ENCODE measurements at places on chromosomes 12 and 14.

DNA sequence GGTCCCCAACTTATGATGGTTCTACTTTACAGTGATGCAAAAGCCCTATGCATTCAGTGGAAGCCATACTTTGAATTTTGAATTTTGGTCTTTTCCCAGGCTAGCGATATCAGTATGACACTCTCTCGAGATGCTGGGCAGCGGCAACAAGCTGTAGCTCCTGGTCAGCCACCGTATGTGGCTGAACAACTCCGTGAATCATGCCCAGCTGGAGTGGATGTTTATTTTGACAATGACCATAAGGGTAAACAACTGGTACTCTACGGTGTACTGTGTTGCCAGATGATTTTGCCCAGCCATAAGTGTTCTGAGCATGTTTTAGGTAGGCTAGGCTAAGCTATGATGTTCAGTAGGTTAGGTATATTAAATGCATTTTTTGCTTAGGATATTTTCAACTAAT, 8.2 kb upstream of the ZNF410 start:
- DNase-seq = no peak

GRCh38 chr12:23028158-23028802, 403.3 kb downstream of the ETNK1 start:
- DNase-seq = no peak

DNA sequence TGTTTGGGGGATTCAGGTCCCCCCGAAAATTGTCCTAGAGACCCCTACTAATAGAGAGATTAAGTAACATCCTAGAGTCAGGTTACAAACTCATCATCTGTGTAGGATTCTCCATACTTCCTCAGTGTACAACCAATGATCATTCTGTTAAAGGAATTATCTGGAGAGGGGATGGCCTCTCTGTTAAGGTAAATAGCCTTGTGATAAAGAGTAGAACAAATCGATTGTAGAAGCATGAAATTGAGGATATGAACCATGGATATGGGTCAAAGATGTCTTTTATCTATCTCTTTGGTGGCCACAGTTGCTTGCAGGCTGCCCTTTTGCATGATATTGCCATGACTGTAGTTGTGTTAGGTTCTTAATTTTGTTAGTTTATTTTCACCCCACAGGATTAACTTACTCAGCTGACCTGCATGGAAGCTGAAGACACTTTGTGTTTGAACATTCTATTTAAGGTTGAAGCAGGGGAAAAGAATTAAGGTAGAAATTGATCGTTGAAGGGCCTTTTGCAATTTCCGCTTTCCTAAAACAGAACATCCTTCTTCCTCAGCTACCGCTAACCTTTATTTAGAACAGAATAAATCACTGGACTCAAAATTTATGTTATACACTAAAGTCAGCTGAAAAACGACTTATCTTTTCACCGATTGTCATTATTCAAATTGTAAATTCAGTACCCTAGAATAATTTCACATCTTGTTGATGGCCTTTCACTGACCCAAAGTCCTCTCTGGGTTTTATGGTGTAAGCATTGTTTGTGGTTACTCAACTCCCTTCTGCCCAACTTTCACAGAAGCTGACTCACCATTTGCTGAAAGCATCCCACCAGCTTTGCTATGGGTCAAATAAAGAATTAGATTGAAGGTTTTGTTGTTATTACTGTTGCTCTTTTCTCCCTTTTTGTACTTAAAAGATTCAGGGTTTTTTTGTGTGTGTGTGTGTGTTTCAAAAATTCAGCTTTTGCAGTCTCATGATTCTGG, 52.3 kb downstream of the IRAK3 start:
- DNase-seq = no peak

DNA sequence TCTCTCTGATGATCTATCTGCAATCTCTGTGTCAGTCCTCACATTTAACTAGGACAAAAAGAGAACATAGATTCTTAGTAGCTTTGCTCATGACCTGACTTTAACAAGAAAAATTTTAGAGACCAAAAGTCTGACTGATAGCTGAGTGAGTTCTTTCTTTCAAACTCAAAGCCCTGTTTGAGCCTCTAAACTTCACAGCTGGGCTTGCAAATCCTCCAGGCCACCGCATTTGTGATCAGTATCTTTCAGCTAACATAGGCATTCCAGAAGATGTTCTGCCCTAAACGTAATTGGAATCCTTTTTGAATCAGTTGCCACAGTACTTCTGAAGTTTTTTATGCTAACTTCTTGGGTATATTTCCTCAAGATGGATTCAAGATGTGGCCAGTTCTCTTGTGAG, 459.0 kb downstream of the DPF3 start:
- no peak for DNase-seq

GRCh38 chr14:97442363-97442762, 645.2 kb downstream of the VRK1 start:
- DNase-seq = no peak

- no peak for DNase-seq
Observed at GRCh38 chr12:88546226-88546625, 34.0 kb downstream of the KITLG start.

- no peak for DNase-seq
Observed at GRCh38 chr14:64060648-64061096, 207.9 kb downstream of the SYNE2 start.

- no peak for DNase-seq
Observed at GRCh38 chr14:65772921-65773574, 360.5 kb downstream of the FUT8 start.

GRCh38 chr14:64442300-64442988, 22.9 kb upstream of the AKAP5 start:
- DNase-seq = no peak

- DNase-seq = no peak
Observed at GRCh38 chr14:68111853-68112270, 292.3 kb downstream of the RAD51B start.

DNA sequence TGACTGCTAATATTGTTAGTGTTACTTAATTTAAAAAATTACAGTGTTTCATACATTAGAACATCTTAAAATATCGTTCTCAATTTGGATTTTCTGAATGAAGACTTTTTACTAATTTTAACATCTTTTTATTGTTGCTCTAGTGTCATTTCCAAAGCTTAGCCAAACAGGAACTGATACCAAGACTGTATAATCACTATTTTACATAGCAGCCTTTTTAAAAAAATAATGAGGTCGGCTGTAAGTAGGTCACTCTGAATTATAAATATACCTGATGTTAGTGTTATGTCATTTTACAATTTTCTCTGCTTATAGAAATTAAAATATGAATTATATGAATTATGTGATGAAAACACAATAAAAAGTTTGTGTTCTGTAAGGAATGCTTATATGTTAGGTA, 321.5 kb downstream of the TMEM117 start:
- no peak for DNase-seq

DNA sequence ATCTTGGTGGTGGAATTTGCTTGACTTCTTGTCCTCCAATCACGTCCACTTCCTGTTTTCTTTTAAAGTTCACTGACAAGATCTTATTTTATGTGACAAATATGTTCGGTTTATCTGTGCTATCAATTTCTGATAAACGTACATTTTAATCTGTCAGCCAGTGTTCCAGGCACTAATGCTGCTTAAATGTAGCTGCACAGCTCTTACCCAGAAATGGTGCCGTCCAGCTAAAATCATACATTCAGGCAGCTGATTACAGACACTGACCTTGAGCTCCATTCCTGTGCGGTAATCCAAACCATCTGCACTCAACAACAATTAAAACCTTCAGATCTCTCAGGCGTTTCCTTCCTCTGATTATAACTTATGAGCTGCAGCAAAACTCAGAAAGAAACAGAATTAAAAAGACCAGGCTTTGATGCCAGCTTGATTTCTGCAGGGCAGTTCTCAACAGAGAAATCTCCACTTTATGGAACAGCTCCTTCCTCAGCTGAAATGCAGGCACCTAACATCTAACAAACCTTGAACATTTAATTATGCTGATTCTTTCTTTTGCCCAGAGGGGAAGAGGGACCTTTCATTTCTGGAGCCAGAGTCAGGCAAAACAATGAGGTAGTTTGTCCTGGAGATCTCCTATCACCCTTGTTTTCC, 26.4 kb upstream of the RASSF3 start:
- DNase-seq = no peak

DNA sequence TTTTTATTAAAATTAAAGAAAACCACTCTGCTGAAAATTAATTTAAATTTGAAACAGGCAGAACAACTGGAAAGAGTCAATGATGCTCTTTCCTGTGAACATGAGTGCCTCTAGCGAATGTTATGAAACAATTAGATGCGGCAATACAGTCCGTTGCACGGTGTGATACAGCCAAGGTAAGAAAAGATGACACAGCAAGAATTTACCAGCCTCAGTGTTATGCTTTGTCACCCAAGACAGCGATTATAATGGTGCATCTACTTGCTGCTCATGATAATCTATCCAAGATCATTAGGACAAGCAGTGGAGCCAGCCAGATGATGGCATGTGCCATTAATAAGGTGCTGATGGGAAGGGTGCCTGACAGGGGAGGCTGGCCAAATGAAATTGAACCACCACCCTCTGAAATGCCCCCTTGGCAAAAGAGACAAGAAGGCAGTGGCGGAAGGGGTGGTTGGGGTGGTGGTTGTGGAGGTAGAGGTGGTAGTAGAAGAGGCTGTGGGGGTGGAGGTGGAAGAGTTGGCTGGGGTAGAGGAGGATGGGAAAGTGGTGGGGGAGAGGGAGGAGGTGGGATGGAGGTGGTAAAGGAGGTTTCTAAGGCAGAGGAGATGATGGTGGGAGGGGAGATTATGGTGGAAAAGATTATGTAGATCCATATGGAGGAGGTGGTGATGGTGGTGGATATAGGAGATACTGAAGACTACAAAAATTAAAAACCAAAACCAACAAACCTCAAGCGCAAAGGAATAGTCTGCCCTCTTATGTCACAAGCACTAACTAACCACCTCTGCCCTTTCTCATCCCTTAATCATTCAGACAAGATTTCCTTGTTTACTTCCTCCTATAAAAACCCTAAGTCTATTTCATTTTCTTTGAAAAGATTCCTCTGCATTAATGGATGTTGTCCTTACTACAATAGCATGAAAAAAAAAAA, 4.0 kb upstream of the RESF1 start:
- no peak for DNase-seq

GRCh38 chr12:8890313-8891085, 23.8 kb upstream of the PHC1 start:
- peak; percentile 29 for DNase-seq

GRCh38 chr14:90658541-90658967, 157.7 kb downstream of the TTC7B start:
- no peak for DNase-seq

DNA sequence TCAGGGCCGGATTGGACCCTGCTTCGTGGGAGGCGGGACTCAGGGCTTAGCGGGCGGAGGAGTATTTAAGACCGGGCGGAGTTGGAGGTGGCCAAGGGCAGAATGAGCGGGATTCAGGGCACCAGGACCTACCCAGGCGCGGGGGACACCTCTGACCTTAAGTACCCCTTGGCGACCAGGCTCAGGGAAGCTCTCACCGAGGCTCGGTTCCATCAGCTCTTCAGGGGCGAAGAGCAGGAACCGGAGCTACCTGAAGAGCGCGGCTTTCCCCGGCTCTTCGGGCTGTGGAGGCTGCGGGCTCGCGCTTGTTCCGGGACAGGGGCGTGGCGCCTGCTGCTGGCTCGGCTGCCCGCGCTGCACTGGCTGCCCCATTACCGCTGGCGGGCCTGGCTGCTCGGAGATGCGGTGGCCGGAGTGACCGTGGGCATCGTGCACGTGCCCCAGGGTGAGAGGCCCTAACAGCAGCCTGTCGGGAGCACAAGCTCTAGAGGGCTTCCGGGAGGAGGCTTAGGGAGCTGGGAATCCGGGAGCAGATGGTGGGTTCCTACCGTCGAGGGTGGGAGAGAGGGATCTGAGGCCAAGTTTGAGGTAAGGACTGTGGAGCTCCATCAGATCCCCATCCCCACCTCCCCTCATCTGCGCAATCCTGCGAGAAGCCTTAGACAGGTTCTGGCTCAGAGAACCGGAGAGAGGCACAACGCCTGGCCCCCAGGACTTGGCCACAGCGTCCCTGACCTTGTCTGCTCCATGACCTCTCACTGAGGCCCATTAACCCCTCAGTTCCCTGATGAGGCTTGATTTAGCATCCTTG, 8.4 kb downstream of the ARHGEF25 start:
- DNase-seq = no peak

- DNase-seq = no peak
Observed at GRCh38 chr14:92360651-92361370, 37.8 kb downstream of the SLC24A4 start.

DNA sequence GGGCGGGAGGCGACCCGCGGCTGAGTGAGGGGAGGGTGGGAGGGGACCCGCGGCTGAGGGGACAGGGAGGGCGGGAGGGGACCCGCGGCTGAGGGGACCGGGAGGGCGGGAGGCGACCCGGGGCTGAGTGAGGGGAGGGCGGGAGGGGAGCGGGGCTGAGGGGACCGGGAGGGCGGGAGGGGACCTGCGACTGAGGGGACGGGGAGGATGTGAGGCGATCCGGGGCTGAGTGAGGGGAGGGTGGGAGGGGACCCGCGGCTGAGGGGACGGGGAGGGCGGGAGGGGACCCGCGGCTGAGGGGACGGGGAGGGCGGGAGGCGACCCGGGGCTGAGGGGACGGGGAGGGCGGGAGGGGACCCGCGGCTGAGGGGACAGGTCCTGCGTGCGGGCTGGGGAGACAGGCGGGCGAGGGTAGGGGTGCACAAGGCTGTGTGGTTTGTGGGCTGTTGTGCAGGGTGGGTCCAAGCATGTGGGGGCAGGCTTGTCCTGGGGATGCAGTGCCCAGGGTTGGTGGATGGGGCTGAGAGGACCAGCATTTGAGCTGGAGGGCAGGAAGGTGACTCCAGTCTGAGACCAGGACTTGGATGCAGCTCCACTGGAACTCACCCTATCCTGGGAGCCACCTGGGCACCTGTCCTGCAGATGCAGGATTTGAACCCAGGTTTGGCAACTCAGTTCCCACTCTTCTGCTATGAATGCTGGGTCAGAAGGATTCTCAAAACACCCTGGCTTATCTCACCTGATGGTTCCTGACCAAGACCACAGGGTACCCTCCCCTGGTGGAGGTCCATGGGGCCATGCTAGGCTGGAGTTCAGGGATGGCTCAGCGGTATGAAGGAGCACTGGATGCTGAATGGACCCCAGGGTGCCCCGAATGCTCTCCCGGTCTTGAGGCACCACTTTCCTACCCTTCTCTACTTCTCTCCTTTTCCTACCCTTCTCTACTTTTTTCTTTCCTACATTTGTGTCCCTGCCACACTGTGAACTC, 9.4 kb downstream of the PLD4 start:
- no peak for DNase-seq

DNA sequence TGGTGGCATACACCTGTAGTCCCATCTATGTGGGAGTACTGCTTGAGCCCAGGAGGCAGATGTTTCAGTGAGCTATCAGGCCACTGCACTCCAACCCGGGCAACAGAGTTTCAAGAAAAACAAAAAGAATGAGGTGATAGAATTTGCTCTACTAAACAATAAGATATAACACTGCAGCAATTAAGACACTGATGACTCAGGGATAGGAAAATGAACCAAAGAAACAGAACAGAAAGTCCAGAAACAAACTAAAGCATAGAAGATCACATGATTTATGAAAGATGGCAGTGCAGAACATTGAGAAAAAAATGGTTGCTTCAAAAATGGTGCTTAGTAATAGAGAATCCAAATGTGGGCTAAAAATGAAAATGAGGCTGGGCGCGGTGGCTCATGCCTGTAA, 65.2 kb upstream of the AP4S1 start:
- DNase-seq = no peak

GRCh38 chr14:104927432-104927816, 2.7 kb downstream of the PLD4 start:
- DNase-seq = no peak

GRCh38 chr12:47980197-47980596, 16.8 kb downstream of the TMEM106C start:
- no peak for DNase-seq

GRCh38 chr12:54749191-54749818, 101.1 kb upstream of the DCD start:
- DNase-seq = no peak

GRCh38 chr14:64238631-64239030, 55.5 kb downstream of the ESR2 start:
- no peak for DNase-seq

GRCh38 chr12:56366948-56367347, 4.3 kb upstream of the APOF start:
- no peak for DNase-seq

All from stimulated activated CD8-positive, alpha-beta memory T cell treated with anti-CD3 and anti-CD28 coated beads, Interleukin-4, amount 100 ng/mL, for 4 hours (primary cell).